ENCODE measurements at places on chromosomes 3 and 15. TPM values are rescaled to one million over a fixed set of nuclear protein-coding genes. Genes with fewer than 3 reads are reported as not detected.

Gene ADAMTS7
- total RNA-seq: 13.8 TPM

Gene CSPG4
- 20.5 TPM for total RNA-seq

Gene ANKUB1
- total RNA-seq: not detected

Gene INSYN1
- 13.8 TPM for total RNA-seq

Gene CD200R1
- 1.5 TPM for total RNA-seq

Gene AADACL2
- total RNA-seq: 0.14 TPM

Gene VGLL3
- total RNA-seq: 39.2 TPM

Gene IL17RB
- total RNA-seq: 13.3 TPM

Gene SLITRK3
- 0.26 TPM for total RNA-seq

Gene CCRL2
- 9.1 TPM for total RNA-seq

Gene OXTR
- total RNA-seq: 6.0 TPM

Gene PLSCR2
- 0.35 TPM for total RNA-seq

Gene JAGN1
- total RNA-seq: 30.7 TPM

Gene PLEKHO2
- total RNA-seq: 31.5 TPM

Gene CD80
- total RNA-seq: 0.46 TPM

Gene SLC41A3
- 95.5 TPM for total RNA-seq

Gene UROC1
- 0.14 TPM for total RNA-seq

Gene CMTM8
- 6.0 TPM for total RNA-seq

Gene CHDH
- 46.4 TPM for total RNA-seq

Gene SCN11A
- total RNA-seq: 0.09 TPM

Gene RLBP1
- total RNA-seq: not detected

Gene CFAP100
- 0.40 TPM for total RNA-seq

Gene HDC
- total RNA-seq: 11.7 TPM

Gene GP5
- 0.17 TPM for total RNA-seq

Gene TMOD2
- total RNA-seq: 14.0 TPM

Gene PIK3CB
- 28.9 TPM for total RNA-seq

Gene ZNF592
- 29.3 TPM for total RNA-seq

Gene SLC9C1
- total RNA-seq: 0.46 TPM

Gene DAPK2
- total RNA-seq: 5.6 TPM

Gene CPA3
- total RNA-seq: 46.6 TPM

Gene SERPINI2
- 0.23 TPM for total RNA-seq

Gene CKMT1A
- 65.4 TPM for total RNA-seq

Gene NR1I2
- total RNA-seq: 106 TPM

Gene LRRC3B
- 0.37 TPM for total RNA-seq

Gene CCDC71
- total RNA-seq: 21.6 TPM

Gene GOLGA8K
- total RNA-seq: 0.66 TPM

Gene PEAK1
- 62.1 TPM for total RNA-seq

Gene FOXL2NB
- 0.09 TPM for total RNA-seq

Gene ROPN1
- not detected for total RNA-seq

Gene TNFSF10
- 40.3 TPM for total RNA-seq

Gene IL1RAP
- 35.4 TPM for total RNA-seq

Gene FEZF2
- total RNA-seq: not detected

Gene TJP1
- total RNA-seq: 105 TPM

Gene FBXW12
- total RNA-seq: not detected

Gene XRN1
- total RNA-seq: 35.3 TPM

Gene CCR9
- total RNA-seq: 0.23 TPM

Gene NEIL1
- total RNA-seq: 67.7 TPM

Gene KLHL40
- total RNA-seq: not detected

Gene CD86
- total RNA-seq: 10.5 TPM

Data from mucosa of gallbladder (tissue), 1 donor.